NCI-H446 (cell line): ENCODE measurements at places on chromosomes 16 and 17.

- DNase-seq, result no peak
These were observed 833 bp upstream of the BCAR1 start for GRCh38 chr16:75252049-75252864.

- DNase-seq, result no peak
These were observed 99.0 kb upstream of the AKTIP start for GRCh38 chr16:53601961-53602360.

DNA sequence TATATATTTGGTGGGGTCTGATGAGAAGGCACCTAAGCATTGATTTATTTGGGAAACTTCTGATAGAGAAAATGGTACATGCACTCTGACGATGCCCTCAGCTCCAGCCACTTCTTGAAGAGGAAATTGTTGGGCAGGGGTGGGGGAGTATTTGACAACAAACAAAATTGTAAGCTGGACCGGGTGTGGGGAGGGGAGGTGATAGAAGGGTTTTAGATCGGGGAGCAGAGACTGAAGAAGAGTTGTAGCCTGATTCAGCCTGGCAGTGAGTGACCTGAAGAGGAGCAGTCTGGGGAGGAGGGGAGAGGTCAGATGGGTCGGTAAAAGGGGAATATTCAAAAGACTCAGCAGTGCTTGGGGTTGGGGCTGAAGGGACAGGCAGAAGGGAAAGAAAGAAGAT is 2284.7 kb downstream of the TP53TG3F start:
- DNase-seq, result no peak

DNA sequence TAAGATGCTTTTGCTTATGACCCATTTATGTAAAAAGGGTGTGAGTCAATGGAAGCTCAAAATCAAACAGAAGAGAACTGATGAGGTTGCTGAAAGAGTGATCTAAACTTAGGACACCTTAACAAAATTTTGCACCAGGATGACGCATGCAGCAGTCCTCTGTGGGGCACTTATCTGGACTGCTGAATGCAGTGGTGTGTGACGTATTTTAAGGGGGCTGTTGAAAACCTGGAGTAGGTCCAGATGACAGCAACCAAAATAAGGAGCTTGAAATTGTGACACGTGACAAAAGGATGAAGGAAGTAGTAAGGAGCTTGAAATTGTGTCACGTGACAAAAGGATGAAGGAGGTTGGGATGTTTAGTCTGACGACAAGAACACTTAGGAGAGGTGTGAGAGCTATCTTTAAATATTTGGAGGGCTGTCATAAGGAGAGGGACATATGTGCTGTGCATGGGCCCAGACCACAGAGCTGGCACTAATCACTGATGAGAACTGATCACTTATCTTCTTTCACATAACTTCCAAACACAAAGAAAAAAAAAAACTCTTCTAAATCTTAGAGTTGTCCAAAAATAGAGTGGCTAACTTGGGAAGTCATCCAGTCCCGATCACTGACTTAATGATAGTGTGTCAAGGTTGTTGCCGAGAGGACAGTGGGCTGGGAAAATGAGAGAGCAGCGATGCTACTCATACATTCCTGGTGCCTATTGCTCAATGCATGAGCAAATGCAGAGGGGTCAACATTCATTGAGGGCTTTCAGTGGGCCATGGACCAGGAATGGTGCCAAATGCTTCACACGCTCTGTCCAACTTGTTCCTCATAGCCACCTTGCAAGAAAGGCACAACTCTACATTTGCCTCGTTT is 264.2 kb upstream of the ZFHX3 start:
- DNase-seq, result no peak

DNA sequence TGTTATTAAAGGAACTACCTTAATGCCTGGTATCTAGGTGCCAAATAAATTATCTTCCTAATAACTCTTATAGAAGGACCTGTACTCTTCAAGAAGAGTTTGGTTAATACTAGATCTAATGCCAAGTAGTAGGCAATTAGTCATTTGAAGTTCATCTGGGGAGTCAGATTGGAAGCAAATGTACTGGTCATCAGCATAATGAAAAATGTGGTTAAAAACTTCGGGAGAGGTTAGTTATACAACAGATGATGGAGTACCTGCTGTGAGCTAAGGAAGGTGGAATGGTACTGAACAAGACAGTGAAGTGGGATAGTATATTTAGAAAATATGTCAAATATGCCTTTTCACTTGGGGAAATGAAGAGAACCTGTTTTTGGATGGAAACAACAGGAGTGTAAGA is 49.2 kb downstream of the TNRC6A start:
- no peak for DNase-seq

GRCh38 chr17:40817103-40817682 is 5.2 kb downstream of the KRT10 start:
- no peak for DNase-seq

- no peak for DNase-seq
These were observed 57.7 kb downstream of the TMEM132E start for GRCh38 chr17:34637041-34637547.

GRCh38 chr16:66298571-66299120 is 67.8 kb upstream of the CDH5 start:
- no peak for DNase-seq

GRCh38 chr16:1975432-1976215 is 3.8 kb downstream of the TBL3 start:
- no peak for DNase-seq

GRCh38 chr17:5897275-5897911 is 172.8 kb upstream of the WSCD1 start:
- DNase-seq, result no peak

GRCh38 chr17:34125921-34126320 is 129.2 kb upstream of the CCL2 start:
- DNase-seq, result no peak

DNA sequence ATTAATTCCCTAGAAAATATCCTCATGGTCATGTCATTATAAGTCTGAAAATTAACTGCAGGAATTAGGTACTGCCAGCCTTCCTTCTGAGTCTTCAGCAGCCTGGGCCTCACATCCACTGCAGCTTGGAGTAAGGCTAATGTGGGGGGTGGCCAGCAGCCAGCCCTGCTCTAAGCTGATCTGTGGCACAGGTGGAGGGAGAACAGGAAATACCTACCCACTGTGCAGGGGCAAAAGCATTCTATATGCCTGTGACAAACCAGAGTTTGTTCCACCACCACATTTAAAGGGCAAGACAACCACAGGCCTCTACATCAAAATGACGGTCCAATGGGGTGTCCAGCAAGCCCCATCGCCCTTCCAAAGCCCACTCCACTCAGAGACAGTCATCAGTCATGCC is 9.4 kb downstream of the NPRL3 start:
- no peak for DNase-seq

GRCh38 chr17:35185849-35186248 is 8.3 kb downstream of the SLC35G3 start:
- DNase-seq, result no peak

GRCh38 chr16:88331989-88332920 is 50.5 kb upstream of the ZNF469 start:
- no peak for DNase-seq

- DNase-seq, result no peak
These were observed 36.5 kb downstream of the TRARG1 start for GRCh38 chr17:1315891-1316403.

GRCh38 chr17:72187556-72187955 is 66.7 kb downstream of the SOX9 start:
- DNase-seq, result peak; percentile 45

DNA sequence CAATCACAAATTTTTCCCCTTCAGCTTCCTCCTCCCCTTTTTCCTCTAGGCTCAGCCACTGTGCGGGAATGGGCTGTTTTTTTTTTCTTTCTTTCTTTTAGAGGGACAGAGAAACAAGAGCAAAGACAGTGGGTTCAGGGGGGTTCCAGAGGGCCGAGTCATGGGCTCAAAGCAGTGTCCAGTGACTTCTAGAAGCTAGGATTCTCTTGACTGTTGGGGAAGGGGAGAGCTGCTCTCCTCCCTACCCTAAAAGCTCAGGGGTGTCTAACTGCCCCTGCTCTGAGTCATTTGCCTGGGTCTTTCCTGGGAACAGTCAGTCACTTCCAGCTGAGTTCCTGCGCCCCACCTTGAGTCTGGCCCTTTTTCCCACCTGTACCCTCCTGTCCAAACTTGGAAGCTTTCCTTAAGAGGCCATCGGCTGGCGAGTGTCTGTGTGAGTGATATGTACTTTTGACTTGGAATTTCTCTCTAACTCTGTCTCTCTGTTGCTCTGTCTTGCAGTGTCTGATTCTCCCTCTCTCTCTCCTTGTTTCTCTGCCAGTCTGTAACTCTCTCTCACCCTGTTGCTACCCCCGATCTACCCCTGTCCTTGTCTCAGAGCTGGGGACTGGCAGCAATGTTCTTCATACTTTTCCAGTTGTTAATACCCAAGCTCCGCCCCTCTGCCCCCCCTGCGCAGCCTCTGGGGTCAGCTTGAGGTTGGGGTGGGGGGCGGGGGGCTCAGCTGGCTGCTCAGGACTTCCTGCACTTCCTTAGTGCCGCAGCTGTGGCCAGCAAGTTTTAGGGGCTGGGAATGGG is 2.4 kb downstream of the THRA start:
- DNase-seq, result no peak

- no peak for DNase-seq
These were observed 670.4 kb upstream of the GOT2 start for GRCh38 chr16:59404509-59404908.

DNA sequence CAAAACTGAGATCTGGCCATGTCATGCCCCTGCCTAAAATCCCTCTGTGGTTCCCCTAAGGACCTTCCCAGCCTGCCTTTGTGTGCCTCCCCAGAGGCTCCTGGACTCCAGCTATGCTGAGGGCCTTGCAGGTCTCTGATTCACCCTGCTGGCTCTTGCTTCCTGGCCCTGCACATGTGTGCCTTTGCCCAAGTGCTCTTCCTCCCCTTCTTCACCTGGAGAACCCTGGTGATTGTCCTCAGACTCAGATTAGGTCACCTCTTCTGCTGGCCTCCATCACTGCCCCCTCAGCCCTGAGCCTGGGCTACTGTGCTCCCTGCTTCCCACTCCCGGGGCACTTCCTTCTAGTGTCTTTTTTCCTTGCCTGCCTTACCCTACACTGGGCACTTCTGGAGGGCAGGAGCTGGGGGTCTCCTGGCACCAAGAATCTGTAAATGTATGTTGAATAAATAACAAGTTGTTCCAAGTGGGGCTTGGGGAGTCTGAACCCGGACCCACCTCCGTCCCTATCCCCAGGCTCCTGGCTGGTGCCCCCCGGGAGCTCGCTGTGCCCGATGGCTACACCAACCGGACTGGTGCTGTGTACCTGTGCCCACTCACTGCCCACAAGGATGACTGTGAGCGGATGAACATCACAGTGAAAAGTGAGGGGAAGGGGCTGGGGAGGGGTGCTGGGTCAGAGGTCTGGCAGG is 7.8 kb downstream of the ITGA3 start:
- DNase-seq, result no peak

- DNase-seq, result no peak
These were observed 20.3 kb downstream of the PITPNM3 start for GRCh38 chr17:6536053-6536452.

GRCh38 chr16:2121853-2122252 is 13.8 kb downstream of the PKD1 start:
- DNase-seq, result no peak

DNA sequence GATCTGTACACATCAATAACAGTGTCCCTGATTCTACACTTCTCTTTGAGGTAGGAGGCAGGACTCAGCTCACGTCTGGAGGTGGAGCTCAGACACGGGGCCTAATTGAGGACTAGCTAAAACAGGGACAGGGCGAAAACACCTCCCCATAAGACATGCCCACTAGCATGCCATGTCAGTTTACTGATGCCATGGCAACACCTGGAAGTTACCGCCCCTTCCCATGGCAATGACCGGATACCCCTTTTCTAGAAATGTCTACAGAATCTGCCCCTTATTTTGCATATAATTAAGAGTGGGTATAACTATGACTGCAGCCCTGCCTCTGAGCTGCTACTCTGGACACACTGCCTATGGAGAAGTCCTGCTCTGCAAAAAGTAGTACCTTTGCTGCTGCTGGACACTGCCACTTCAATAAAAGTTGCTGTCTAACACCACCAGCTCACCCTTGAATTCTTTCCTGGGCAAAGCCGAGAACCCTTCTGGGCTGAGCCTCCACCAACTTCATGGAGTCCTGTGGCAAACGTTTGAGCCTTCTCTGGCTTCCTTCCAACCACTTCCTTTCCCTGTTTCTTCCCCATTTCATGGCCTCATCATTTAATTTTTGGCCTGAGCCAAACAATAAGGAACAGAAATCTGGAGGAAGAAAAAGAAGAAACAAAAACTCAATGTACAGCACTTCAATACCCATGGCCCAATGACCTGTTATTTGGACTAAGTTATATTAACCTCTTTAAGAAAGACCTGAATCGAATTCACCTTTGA is 21.0 kb downstream of the PHB1 start:
- no peak for DNase-seq

- DNase-seq, result peak; percentile 72
These were observed 14.4 kb downstream of the NDUFAF8 start for GRCh38 chr17:81253358-81254131.

- no peak for DNase-seq
These were observed 9.7 kb downstream of the ADGRG3 start for GRCh38 chr16:57677622-57678369.

GRCh38 chr16:9081843-9082242 is 9.6 kb upstream of the HAPSTR1 start:
- DNase-seq, result no peak

GRCh38 chr17:10757067-10757466 is 27.2 kb upstream of the TMEM220 start:
- no peak for DNase-seq

- DNase-seq, result no peak
These were observed 12.5 kb downstream of the SLC43A2 start for GRCh38 chr17:1616101-1616500.

DNA sequence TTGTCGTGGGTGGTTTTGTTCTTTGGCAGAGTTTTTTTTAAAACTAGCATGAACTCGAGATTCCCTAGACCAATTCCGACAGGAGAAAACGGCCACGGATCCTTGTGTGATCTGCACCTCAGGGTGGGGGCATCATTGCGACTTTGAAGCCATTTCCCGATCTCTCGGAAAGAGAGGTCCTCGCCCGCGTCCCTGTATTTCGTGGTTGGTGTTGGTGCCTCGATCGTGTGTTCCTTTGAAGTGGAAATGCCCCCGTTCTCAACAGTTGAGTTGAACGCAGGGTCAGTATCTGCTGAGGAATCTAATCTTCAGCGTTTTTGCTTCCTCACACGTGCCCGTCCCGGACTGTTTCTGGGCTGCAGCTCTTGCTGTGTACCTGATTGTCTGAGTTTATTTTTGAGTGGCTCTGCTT is 1.1 kb downstream of the CRAMP1 start:
- DNase-seq, result no peak

GRCh38 chr16:58661199-58661830 is 23.3 kb downstream of the SLC38A7 start:
- DNase-seq, result peak; percentile 66

DNA sequence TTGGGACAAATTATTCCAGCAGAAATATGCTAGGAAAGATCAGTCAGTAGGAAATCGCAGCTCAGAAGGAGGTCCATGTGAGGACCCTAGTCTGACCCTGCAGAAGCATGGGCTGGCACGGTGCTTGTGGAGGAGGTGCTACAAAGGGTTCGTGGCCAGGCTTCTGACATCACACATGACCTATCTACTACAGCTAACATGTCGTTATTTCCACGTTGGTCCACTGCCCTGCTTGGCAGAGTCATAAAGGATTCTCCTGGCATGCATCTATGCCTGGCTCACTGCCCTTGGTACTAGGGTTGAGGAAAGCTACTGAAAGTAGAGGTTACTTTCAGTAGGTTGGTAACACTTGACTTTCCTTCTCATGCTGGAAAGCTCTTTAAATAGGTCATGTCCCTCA is 118.1 kb upstream of the SHISA6 start:
- DNase-seq, result peak; percentile 67
